ENCODE measurements at places on chromosomes 7 and 10.
A peak's percentile ranks its signal among the peaks of the same experiment; 100 is the strongest.

DNA sequence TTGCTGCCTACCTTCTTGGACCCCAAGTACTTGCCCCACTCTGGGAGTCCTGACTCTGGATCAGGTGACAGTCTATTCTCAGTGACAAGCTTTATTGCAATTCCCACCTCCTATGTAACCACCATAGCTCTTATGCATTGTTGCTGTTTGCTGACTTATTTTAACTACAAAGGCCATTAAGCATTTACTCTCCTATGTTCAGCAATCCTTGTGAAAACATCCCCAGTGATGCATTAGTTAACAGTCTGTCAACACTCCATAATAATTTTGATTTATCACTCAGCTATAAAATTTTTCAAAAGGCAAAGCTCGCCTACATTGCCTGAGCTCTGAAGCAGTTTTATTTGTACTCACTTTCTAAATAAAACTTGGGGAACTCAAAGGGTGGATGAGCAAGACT is 871.8 kb upstream of the SORCS1 start:
- DNase-seq: no peak

- DNase-seq: no peak
Observed at GRCh38 chr7:47580175-47580706, 1.7 kb downstream of the TNS3 start.

DNA sequence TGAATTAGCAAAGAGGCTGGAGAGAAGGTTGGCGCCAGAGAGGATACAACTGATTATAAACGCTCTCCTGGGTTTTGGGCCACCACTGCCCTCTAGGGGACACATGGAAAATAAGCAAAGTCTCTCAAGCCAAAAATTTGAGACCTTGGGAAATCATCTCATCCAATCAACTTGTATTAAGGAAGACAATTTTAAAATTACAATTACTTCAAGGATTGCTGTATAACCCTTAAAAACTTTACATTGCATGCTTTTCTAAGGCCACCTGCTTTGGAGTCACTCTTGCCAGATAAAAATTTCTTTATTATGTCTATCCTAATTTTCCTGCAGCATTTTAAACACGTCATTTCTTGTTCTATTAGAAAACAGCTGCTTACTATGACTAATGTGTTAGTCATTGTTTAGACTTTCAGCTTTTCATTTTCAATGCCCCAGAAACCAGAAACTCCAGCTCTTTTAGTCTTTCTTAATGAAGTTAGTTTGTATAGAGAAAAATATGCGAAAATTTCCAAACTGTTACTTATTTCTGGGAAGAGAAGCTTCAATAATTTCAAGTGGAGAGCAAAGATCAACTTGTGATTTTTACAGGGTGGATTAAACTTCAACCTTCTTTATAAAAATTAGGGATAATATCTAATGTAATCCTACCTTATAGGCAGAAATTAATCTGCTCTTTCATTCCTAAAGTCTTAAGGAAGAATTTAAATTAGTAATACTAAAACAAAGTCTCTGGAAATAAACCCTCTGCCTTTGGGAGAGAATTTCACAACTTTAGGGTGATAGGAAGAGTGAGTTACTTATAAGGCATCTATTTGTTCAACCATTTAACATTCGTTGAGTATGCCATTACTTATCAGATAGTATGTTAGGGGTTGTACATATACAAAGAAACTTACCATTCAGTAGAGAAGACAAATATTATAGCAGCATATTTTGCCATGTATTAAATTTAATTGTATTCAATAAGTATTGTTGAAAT is 20.6 kb upstream of the RHOBTB1 start:
- peak; percentile 80 for DNase-seq

DNA sequence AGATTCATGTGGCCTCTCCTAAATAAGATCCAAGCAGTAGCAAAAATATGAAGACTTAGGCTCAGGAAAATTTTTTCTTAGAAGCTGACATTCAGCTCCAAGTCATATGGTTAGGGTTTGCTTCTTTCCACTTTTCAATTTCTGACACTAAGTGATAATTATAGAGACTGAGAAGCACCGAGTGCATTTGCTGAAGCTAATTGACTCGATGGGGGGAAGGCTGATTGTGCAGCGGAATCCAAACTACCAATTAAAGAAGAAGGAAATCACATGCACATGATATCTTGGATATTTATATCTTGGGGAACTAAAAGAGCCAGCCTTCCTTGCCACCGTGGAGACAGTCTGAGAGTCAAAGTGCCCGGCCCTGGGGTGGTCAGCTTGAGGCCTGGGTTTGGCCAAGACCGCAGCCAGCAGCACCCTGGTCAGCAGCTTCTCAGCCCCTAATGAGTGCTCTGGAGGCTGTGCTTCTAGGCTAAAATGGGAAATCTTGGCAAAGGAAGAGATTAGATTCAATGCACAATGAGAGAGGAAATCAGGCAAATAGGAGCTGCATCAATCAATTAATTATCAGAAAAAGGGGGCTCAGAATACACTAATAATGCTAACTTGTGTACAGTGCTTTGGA is 589.3 kb downstream of the NRG3 start:
- DNase-seq: no peak

- peak; percentile 64 for DNase-seq
Observed at GRCh38 chr10:15106352-15107013, 9.3 kb downstream of the RPP38 start.
